G401 (cell line): ENCODE measurements at places on chromosomes 6 and 20. TPM values are rescaled to one million over a fixed set of nuclear protein-coding genes. Genes with fewer than 3 reads are reported as not detected.

DNA sequence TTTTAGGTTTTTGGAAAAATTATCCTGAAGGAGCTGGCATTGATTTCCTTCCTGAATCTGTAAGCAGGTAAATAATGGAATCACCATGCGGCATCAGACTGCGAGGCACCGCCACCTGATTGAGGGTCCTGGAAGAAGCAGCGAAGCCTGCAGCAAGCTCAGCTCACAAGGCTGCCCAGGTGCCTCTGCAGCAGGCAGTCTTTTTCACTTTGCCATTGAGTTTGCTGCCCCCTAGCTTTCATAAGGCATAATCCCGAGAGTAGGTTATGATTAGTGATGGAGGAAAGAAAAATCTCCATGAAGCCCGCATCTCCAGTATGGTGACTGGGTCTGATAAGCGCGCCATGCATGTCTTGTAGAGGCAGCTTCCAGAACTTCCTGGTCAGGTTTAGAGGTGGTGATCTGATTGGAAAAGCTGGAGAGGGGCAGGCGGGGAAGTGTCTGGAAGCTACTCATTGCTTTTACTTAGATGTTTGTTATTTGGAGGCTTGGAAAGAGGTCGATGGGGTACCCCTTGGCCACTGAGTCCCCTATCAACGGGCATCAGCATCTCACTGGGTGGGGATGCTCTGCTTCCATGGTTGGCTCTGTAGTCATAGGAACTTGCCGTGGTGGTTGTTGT, 26.7 kb downstream of the IYD start:
- DNase-seq = peak; percentile 53

DNA sequence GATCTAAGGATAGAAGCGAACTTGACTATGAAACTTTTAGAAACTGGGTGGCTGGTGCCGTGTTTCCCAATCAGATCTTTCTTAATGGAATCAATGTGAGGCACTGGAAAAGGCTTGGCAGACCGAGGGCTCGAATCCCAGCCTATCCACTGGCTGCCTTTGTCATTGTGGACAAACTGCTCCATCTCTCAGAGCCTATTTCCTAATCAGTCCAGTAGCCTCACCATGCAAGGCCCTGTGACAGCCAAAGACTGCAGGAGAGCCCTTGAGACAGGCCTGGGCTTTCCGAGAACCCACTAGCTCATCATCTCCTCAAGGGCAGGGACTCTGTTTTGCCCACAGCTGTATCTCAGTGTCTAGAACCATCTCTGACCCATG, 43.4 kb downstream of the SPDEF start:
- DNase-seq = no peak

DNA sequence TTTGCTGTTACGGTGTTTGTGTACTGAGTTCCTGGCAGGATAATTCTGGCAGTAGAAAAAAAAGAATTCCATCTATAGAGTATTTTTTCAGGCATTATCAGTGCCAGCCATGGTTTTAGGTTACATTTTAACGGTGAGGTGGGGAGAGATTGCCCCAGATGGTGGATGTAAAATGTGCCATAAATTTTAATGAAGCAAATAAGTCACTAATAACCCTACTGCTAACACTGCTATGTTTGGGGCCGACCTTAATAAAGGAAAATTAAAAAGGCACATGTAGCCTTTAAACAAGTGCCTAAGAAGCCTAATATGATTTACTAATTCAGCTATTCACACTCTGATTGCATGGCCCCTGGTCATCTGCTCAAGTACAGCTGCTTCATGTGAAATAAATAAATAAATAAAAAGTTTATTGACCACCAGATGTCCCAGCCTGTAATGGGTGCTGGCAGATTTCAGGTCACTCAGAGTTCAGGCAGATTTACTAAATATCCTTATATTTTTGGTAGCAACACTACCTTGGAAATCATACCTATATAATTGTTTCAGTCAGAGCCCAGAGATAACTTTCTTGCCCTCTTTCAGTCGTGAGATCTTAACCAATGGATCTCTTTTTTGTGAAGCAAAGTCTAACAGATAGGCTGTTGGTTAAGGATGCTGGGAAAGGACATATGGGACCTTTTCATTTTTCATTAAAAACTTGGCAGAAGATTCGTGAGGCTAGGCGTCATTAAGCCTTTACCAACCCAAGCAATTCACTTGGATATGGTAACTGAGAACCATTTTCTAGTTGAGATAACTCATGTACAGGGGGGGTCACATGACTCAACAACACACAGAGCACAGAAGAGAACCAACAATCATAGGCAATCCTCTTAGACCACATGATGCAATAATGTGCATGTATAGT, 495.0 kb upstream of the NRSN1 start:
- DNase-seq = no peak

- DNase-seq = no peak
Observed at GRCh38 chr6:20448828-20449227, 47.1 kb downstream of the E2F3 start.

GRCh38 chr6:131765081-131765803, 42.6 kb upstream of the ENPP1 start:
- DNase-seq = no peak

- no peak for DNase-seq
Observed at GRCh38 chr20:11248687-11249638, 575.2 kb upstream of the JAG1 start.

DNA sequence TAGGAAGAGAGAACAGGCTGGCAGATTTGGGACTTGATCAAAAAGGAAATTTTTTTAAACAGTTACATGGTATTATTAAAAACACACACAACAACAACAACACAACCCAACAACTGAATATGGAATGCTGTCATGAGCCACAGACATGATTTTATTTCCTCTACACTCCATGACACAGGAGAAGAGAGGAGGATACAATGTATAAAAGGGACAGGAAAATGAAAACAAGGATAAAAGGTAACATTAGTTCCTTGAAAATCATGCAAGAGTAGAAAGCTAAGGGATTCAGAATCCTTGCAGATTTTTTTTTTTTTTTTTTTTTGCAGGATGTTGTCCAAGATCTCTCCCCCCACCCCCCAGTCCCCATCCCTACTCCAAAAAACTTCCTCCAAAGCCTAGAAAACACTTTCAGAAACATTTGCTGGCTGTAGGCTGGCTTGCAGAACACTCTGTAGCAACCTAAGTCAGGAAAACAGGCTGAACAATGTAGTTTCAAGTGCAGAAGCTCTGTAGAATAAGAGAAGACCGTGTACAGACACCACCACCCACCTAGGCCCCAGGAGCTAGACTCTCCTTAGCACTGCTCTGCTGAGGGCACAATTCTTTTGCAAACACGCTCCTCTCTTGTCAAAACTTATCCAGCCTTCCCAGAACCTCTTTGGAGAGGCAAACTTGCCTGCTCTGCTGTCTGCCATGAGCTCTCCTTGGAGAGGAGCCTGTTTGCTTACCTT, 845 bp downstream of the ZMYND8 start:
- DNase-seq = peak; percentile 44

GRCh38 chr20:38885357-38885756, 40.9 kb upstream of the FAM83D start:
- DNase-seq = peak; percentile 50

MAP3K5 gene
- total RNA-seq = not detected in 2 replicates

MTHFD1L gene
- 39.2 and 59.6 TPM in 2 replicates for total RNA-seq
